ENCODE measurements at places on chromosomes 5 and 9.

DNA sequence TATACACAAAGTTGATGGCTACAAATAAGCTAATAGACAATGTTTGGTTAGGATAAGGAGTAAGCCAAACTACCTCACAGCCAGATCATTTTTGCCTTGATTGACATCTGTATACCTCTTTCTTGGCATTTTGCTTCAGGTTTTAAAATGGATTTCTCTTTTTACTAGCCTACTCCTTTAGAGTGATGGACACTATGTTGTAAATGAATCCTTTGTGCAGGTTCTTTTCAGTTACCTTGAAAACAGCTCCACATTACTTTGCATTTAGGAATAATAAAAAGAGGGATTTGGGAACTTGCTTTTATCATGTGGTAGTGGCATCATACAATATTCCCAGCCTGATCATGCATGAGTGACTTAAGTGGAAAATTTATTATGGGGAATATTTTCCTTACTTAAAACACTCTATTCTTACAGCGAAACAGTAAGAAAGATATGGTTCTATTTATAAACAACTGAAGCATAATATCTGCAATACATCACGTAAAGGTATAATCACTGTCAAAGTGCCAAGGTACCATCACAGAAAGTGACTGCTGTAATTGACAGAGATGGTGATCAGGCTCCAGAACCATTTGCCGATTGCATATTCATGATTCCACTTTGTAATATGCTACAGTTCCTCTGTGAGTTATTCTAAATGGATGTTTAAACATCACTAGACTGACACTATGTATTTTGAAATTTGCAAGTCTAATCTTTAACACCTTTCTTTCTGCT lies 327.0 kb downstream of the DMRTA1 start:
- no peak for DNase-seq

- DNase-seq, result peak; percentile 72
Observed at GRCh38 chr9:112093147-112093869, 81.8 kb downstream of the SUSD1 start.

GRCh38 chr5:28961816-28962215 lies 1923.4 kb upstream of the CDH9 start:
- DNase-seq, result no peak

GRCh38 chr5:171705036-171705435 lies 80.6 kb upstream of the SMIM23 start:
- no peak for DNase-seq

- peak; percentile 25 for DNase-seq
Observed at GRCh38 chr5:90902651-90903386, 344.2 kb downstream of the ADGRV1 start.

All from OCI-M1 (cell line).